ENCODE measurements at places on chromosomes 5 and 9. TPM values are rescaled to one million over a fixed set of nuclear protein-coding genes. Genes with fewer than 3 reads are reported as not detected.
A peak's percentile ranks its signal among the peaks of the same experiment; 100 is the strongest.

DNA sequence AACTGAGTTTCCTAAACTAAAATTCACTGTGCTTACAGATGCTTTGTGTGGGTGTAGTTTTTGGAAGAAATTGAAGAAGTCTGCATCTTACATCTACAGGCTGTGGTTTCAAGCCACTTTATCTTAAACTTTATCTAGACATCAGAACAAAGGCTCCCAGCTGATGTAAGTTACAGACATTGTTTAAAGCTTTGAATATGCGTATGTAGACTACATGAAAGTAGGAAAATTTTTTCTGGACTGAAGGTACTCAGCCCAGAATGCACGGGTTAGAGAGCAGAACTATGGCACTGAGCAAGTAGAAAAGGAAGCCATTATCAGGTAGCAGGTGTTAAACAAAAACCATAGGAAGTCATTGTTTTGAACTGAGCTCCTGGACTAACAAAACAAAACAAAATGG, 185.4 kb downstream of the TTC39B start:
- no peak overlapping the region for H3K4me3 ChIP-seq
- no peak for DNase-seq
- H3K27ac ChIP-seq = no peak overlapping the region
- no peaks in the 10 kb centered on the region for H3K36me3 ChIP-seq

- no peaks in the 10 kb centered on the region for H3K36me3 ChIP-seq
- no peaks in the 10 kb centered on the region for H3K4me1 ChIP-seq
- DNase-seq = no peak
- no peaks in the 10 kb centered on the region for H3K27me3 ChIP-seq
Observed at GRCh38 chr5:1557114-1557873, 33.5 kb upstream of the LPCAT1 start.

DNA sequence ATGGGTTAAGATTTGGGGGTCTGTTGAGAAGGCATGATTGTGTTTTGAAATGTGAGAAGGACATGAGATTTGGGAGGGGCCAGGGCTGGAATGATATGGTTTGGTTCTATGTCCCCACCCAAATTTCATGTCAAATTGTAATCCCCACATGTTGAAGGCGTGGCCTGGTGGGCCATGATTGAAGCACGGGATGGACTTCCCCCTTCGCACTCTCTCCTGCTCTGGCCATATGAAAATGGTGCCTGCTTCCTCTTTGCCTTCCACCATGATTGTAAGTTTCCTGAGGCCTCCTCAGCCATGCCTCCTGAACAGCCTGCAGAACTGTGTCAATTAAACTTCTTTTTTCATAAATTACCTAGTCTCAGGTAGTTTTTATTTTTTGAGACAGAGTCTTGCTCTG, 14.7 kb upstream of the NOTCH1 start:
- H3K36me3 ChIP-seq = no peaks in the 10 kb centered on the region
- H3K4me1 ChIP-seq = no peaks in the 10 kb centered on the region
- no peak for DNase-seq
- H3K27ac ChIP-seq = no peak overlapping the region
- H3K4me3 ChIP-seq = no peak overlapping the region

- H3K27ac ChIP-seq = no peak overlapping the region
- no peak for DNase-seq
- H3K36me3 ChIP-seq = no peaks in the 10 kb centered on the region
Observed at GRCh38 chr9:10678010-10678409, 65.2 kb upstream of the PTPRD start.

- H3K36me3 ChIP-seq = no peaks in the 10 kb centered on the region
- H3K27me3 ChIP-seq = no peaks in the 10 kb centered on the region
- no peak overlapping the region for H3K27ac ChIP-seq
- H3K4me3 ChIP-seq = no peak overlapping the region
- no peaks in the 10 kb centered on the region for H3K4me1 ChIP-seq
Observed at GRCh38 chr9:136003411-136004218, 42.4 kb upstream of the UBAC1 start.

DNA sequence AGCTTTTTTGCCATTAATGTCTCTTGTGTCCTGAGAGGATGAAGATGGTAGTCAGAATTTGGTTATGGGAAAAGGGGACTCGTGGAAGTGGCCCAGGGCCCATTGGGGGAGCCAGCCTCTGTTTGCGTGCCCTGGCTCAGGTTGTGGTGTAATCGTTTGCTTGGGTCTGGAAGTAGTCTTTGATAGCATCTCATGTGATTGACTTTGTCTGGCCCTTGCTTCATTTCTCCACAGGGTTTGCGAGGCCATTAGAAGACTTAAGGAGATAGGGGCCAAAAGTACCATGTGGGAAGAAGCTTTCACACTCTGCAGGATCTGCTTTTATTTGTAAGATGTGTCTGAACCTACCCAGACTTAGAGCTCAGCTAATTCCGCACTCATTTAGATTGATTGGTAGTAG, 114.5 kb downstream of the FGF1 start:
- no peaks in the 10 kb centered on the region for H3K4me1 ChIP-seq
- H3K27me3 ChIP-seq = no peaks in the 10 kb centered on the region
- H3K27ac ChIP-seq = no peak overlapping the region
- no peak for DNase-seq
- no peaks in the 10 kb centered on the region for H3K36me3 ChIP-seq
- H3K4me3 ChIP-seq = no peak overlapping the region

DNA sequence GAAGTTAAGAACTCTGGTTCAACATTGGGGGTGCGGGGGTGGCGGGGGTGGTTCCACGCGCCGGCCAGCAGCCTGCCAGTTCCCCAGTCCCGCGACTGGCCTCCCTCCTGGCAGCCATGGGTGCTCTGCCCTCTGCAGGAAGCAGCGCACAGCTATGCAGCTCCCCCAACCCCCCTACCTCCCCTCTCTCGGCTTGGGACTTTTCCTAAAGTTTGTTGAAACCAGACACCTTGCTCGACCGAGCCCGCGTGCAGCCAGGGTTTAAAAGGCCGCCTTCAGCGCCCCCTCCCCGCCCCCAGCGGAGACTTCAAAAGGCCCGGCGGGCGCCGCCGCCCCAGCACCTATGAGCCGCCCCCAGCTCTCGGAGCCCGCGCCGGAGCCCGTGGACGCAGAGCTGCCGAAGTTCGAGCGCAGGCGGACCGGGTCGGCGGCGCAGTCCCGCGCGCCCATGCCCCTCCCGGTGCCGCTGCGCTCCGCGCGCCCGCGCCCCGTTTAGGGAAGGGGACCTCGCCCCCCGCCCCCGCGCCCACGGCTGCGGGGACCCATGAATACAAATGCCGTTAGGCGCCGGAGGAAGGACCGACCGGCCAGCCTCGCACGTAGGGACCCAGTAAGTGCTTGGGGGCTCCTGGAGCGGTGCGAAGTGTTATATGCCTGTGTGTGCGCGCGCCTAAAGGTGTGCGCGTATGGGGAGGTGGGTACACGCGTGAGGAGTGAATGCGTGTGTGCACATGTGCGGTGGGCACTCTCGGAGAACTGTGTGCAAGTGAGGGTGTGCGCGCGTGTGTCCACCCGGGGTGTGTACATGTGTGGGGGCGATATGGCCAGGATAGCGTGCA, 1.4 kb upstream of the COL27A1 start:
- H3K4me3 ChIP-seq = no peak overlapping the region
- H3K27ac ChIP-seq = no peak overlapping the region
- H3K27me3 ChIP-seq = peaks cover 23% of the 10 kb centered on the region
- H3K36me3 ChIP-seq = no peaks in the 10 kb centered on the region
- no peak for DNase-seq
- peaks cover 10% of the 10 kb centered on the region for H3K4me1 ChIP-seq

GRCh38 chr9:75455444-75455921, 367.2 kb downstream of the OSTF1 start:
- no peak overlapping the region for H3K4me3 ChIP-seq
- DNase-seq = no peak
- no peaks in the 10 kb centered on the region for H3K36me3 ChIP-seq
- no peak overlapping the region for H3K27ac ChIP-seq
- no peaks in the 10 kb centered on the region for H3K27me3 ChIP-seq

GRCh38 chr9:107711542-107711941, 222.0 kb upstream of the KLF4 start:
- no peaks in the 10 kb centered on the region for H3K36me3 ChIP-seq
- H3K4me1 ChIP-seq = no peaks in the 10 kb centered on the region
- no peaks in the 10 kb centered on the region for H3K27me3 ChIP-seq
- DNase-seq = no peak

GRCh38 chr5:137156180-137156579, 342.9 kb downstream of the SPOCK1 start:
- H3K4me1 ChIP-seq = no peaks in the 10 kb centered on the region
- no peak for DNase-seq
- no peaks in the 10 kb centered on the region for H3K36me3 ChIP-seq
- no peak overlapping the region for H3K27ac ChIP-seq

GRCh38 chr9:125142560-125143376, 560 bp downstream of the SCAI start:
- peaks cover 4% of the 10 kb centered on the region for H3K36me3 ChIP-seq
- no peak overlapping the region for H3K27ac ChIP-seq

GRCh38 chr9:131008909-131009618, at the start of gene LAMC3:
LAMC3 (plus strand) TSS chr9:131009174; CDS start chr9:131009215, 41 bp downstream.
- H3K27ac ChIP-seq = no peak within 1 kb of the TSS
- DNase-seq = no peak
- H3K27me3 ChIP-seq = peaks cover 37% of the 10 kb centered on the region

DNA sequence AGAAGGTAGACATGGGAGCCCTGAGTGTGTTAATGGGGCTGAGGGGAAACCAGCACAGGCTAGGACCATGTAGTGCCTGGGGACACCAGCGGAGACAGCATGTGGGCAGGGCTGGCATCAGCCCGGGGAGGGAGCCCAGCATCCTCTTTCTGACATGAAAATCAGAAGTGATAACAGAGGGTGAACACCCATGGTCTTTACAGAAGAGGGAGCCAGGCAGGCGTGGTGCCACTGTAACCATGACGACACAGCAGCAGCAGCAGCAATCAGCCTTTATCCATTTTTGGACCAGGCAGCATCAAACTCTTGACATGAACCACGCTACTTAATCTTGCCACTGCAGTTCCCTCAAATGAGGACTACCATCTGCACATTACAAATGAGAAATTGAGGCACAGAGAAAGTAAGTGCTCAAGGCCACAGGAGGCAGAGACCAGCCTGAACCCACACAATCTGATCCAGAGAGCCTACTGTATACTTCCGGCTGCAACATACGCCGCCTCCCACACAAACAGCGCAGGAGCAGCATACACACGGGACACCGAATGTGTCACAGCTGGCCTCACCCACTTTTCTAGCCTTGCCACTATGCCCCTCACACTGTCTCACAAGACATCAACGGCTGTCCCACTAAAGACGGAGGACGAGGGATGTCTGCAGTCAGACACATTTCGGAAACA, 23.8 kb downstream of the CAMSAP1 start:
- H3K27me3 ChIP-seq = no peaks in the 10 kb centered on the region
- H3K4me1 ChIP-seq = peaks cover 43% of the 10 kb centered on the region
- no peak for DNase-seq
- no peaks in the 10 kb centered on the region for H3K36me3 ChIP-seq

DNA sequence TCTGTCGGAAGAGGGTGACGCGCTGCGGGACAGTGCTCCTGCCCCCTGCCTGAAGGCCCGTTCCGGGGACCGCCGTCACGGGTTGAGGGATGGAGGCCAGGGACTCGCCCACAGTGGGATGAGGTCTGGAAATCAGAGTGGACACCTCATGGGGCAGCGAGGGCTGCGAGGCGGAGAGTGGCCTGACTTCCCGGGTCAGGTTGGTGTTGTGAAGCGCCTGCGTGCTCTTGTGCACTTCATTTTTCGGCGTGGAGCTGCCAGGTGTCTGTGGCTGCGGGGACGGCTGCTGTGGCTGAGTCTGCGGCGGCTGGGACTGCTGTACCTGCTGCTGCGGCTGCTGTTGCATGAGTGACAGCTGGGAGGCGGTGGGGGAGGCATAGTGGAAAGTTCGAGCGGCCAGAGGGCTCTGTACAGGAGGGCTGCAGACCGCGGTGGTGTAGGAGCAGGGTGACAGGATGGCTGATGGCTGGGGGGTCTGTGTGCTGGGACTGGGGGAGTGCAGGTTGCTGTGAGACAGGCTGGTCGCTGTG, 434.1 kb downstream of the HCN1 start:
- no peak overlapping the region for H3K27ac ChIP-seq
- no peaks in the 10 kb centered on the region for H3K4me1 ChIP-seq
- H3K36me3 ChIP-seq = no peaks in the 10 kb centered on the region
- H3K4me3 ChIP-seq = no peak overlapping the region

DNA sequence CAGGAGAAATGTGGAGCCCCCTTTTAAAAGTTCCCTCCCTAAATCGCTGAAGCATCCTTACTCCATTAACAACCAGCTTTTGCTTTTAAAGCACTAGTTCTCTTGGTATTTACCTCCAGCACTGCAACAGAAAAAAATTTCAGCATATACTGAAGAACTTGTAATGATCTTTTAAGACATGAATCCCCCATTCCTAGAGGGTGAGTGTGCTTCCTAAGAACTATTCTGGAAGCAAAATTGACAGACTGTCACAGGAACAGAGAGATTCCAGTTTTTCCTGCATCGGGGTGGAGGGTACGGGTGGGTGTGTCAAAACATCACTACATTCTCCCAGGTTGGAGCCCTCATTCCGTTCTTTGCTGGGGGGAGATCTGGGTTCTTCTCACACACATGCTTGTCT, 151.9 kb downstream of the EBF1 start:
- H3K4me1 ChIP-seq = no peaks in the 10 kb centered on the region
- no peak overlapping the region for H3K27ac ChIP-seq

DNA sequence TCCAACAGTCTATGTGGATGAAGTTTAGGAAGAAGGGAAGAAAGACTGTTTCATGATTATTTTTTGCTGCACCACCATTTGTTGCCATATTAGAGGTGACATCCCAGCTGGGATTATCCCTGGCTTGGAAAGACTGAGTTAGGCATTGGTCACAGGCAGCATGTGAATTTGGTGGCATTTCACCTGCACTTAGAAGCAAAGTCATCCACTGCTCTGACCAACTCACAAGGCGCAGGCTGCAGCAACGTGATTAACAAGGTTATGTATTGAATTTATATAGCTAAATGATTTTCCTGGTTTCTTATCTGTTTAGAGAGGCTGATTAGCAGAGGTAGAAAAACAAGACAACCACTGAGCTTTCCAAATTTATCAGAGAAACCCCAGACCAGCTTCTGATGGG, 2.7 kb downstream of the FYB1 start:
- H3K27me3 ChIP-seq = no peaks in the 10 kb centered on the region
- DNase-seq = no peak
- H3K36me3 ChIP-seq = no peaks in the 10 kb centered on the region
- H3K27ac ChIP-seq = no peak overlapping the region
- H3K4me1 ChIP-seq = peaks cover 81% of the 10 kb centered on the region
- peak overlapping the region; percentile 62 for H3K4me3 ChIP-seq

GRCh38 chr5:15472116-15472515, 27.9 kb upstream of the FBXL7 start:
- H3K27me3 ChIP-seq = no peaks in the 10 kb centered on the region
- H3K36me3 ChIP-seq = no peaks in the 10 kb centered on the region
- no peaks in the 10 kb centered on the region for H3K4me1 ChIP-seq

Gene TNFSF8
- 73.2 TPM for total RNA-seq

Gene CATSPER3
- 0.29 TPM for total RNA-seq

Gene GPR150
- 0.26 TPM for total RNA-seq

Gene STPG3
- total RNA-seq = 0.28 TPM

Gene PCDHGB7
- not detected for total RNA-seq

Gene NR2F1-AS1
- not detected for total RNA-seq

Gene PLPPR1
- not detected for total RNA-seq

Gene OR1Q1
- not detected for total RNA-seq
